Activated T-cell treated with anti-CD3 and anti-CD28 coated beads, Interleukin-2, amount 50 U/mL, for 72 hours (primary cell): ENCODE measurements at places on chromosomes 6 and 20. TPM values are rescaled to one million over a fixed set of nuclear protein-coding genes. Genes with fewer than 3 reads are reported as not detected.
A peak's percentile ranks its signal among the peaks of the same experiment; 100 is the strongest.

The MYT1 gene
- total RNA-seq, result 0.12 TPM

DNA sequence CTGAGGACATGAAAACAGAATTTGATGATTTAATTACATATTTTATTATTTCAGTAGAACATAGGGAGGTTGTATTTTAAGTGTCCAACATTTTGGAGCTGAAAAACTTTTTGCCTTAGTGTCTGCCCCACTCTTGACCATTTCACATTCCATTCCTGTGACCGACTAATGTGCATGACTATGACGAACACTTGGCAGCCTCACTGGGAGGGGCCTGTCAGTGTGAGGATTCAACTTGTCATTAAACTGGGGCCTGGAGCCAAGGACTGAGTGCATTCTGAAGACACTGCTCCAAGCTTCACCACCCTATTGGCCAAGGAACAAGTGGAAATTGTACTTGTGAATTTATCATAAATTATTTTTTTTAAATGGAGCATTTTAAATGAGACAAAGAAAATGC, 661.3 kb downstream of the BCKDHB start:
- no peaks in the 10 kb centered on the region for H3K27me3 ChIP-seq
- no peak overlapping the region for H3K27ac ChIP-seq
- H3K36me3 ChIP-seq, result no peaks in the 10 kb centered on the region
- no peak overlapping the region for H3K4me3 ChIP-seq
- H3K4me1 ChIP-seq, result no peaks in the 10 kb centered on the region

- no peaks in the 10 kb centered on the region for H3K36me3 ChIP-seq
- no peak overlapping the region for H3K27ac ChIP-seq
- no peak overlapping the region for H3K4me3 ChIP-seq
- H3K27me3 ChIP-seq, result peaks cover 18% of the 10 kb centered on the region
- no peak for DNase-seq
These were observed 119.4 kb upstream of the AGPAT4 start for GRCh38 chr6:161393292-161393691.

- DNase-seq, result no peak
- no peaks in the 10 kb centered on the region for H3K4me1 ChIP-seq
- no peaks in the 10 kb centered on the region for H3K27me3 ChIP-seq
- H3K36me3 ChIP-seq, result no peaks in the 10 kb centered on the region
These were observed 187.3 kb upstream of the JAG1 start for GRCh38 chr20:10861090-10861489.

- H3K4me3 ChIP-seq, result no peak overlapping the region
- no peak overlapping the region for H3K27ac ChIP-seq
- no peak for DNase-seq
- H3K4me1 ChIP-seq, result no peaks in the 10 kb centered on the region
- no peaks in the 10 kb centered on the region for H3K36me3 ChIP-seq
These were observed 705.3 kb upstream of the FLRT3 start for GRCh38 chr20:15042723-15043122.

DNA sequence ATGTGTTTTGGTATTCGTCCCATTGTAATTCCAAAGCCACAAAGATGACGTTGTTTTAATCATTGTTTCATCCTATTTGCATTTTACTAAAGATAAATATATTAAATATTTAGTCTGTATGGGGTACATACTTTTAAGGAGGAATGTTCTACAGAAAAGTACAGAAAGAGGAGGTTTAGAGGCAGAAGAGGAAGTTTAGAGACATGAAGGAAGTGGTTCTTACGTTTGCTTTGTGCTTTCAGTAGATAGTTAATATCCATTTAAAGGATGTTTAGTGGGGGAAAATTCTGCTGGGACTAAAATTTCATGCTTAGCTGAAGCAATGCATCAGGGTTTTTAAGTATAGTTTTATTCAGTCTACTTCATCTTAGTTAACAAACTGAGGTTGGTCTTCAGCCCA, 116.6 kb downstream of the CRYBG1 start:
- DNase-seq, result no peak
- no peak overlapping the region for H3K27ac ChIP-seq
- H3K4me1 ChIP-seq, result peaks cover 8% of the 10 kb centered on the region
- H3K27me3 ChIP-seq, result no peaks in the 10 kb centered on the region
- H3K4me3 ChIP-seq, result no peak overlapping the region
- H3K36me3 ChIP-seq, result no peaks in the 10 kb centered on the region

The MMP24 gene
- total RNA-seq, result not detected

DNA sequence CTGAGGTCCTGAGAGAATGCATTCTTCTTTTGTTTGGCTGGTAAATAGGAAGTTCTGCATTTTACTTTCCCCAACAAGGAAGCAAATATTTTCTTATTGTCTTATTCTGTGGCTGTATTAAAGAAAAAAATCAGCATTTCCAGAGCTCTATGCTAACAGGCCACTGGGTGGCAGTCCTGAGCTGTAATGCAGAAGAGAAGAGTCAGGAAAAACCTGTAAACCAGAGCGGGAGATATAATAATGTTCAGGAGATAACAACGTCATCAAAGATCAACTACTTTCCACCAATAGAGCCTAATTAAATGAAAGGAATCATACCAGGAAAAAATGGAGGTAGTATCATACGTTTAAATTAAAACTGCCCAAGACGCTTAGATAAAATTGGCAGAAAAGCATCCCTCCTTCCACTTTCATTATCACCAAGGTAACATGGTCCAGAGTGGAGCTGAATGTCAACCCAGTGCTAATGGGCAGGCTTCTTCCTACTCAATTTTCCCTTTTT, 55.6 kb upstream of the CARMIL1 start:
- H3K4me1 ChIP-seq, result peaks cover 13% of the 10 kb centered on the region
- peak overlapping the region; percentile 6 for H3K27ac ChIP-seq
- DNase-seq, result peak; percentile 65
- no peaks in the 10 kb centered on the region for H3K36me3 ChIP-seq

DNA sequence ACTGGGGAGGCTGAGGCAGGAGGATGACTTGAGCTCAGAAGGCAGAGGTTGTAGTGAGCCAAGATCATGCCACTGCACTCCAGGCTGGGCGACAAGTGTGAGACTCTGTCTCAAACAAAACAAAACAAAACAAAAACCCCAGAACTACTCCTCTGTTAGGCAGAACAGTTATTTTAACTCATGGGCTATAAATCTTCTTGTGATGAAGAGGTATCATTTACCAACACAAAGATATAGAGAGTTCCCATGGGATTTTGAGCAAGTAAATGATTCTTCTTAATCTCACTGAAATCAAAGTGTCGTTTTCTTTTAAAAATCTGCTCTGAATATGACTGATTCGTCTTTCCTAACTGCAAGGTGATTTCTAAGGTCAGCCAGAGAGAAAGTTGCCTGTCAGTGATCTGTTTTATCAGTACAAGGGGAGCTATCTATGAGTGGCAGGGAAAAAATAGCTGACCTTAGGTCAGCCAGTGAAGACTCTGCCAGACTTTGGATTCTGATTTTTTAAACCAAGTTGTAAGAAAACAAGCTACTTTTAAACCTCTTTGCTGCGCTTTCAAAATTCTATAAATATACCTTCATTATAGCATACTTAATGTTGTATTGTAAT, 3.8 kb upstream of the DSP start:
- no peak for DNase-seq
- H3K36me3 ChIP-seq, result peaks cover 5% of the 10 kb centered on the region
- H3K27ac ChIP-seq, result no peak overlapping the region
- peaks cover 46% of the 10 kb centered on the region for H3K27me3 ChIP-seq
- H3K4me3 ChIP-seq, result no peak overlapping the region
- peaks cover 7% of the 10 kb centered on the region for H3K4me1 ChIP-seq

- DNase-seq, result no peak
- H3K27ac ChIP-seq, result no peak overlapping the region
- peaks cover 5% of the 10 kb centered on the region for H3K36me3 ChIP-seq
- H3K4me3 ChIP-seq, result no peak overlapping the region
- H3K4me1 ChIP-seq, result peaks cover 2% of the 10 kb centered on the region
- H3K27me3 ChIP-seq, result no peaks in the 10 kb centered on the region
These were observed 24.9 kb upstream of the PHACTR2 start for GRCh38 chr6:143652841-143653331.

DNA sequence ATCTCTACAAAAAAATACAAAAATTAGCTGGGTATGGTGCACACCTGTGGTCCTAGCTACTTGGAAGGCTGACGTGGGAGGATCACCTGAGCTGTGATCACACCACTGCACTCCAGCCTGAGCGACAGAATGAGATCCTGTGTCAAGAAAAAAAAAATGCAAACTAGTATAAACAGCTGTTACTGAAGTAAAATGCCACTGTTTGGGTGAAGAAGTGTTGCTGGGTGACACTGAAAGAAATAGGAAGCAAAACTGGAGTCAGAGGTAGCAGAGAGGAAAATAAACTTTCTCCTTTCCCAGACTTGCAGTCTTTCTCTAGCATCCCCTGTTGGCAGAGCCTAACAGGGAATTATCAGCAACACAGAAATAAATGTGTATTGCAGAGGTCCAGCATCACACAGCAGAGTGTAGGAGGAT, 241.2 kb upstream of the PREP start:
- no peak for DNase-seq
- H3K27ac ChIP-seq, result peak overlapping the region; percentile 13
- H3K4me1 ChIP-seq, result peaks cover 61% of the 10 kb centered on the region

The IL17A gene
- 0.22 TPM for total RNA-seq

DNA sequence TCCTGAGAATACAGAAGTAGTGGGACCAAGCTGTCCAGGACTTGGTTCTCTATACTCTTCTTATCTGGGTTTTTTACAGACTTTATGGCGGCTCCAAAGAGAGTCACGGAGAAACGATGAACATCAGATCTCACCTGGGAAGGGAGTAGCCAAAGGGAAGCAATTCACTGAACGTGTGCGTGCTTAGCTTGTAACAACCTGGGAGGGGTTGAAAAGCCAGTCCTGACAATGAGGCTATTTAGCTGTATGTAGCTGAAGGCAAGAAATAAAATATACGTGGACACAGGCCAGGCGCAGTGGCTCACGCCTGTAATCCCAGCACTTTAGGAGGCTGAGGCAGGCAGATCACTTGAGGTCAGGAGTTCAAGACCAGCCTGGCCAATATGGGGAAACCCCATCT, 18.2 kb upstream of the RBL1 start:
- H3K4me1 ChIP-seq, result no peaks in the 10 kb centered on the region
- DNase-seq, result no peak
- H3K27me3 ChIP-seq, result no peaks in the 10 kb centered on the region
- no peak overlapping the region for H3K4me3 ChIP-seq
- no peak overlapping the region for H3K27ac ChIP-seq
- H3K36me3 ChIP-seq, result no peaks in the 10 kb centered on the region

- no peaks in the 10 kb centered on the region for H3K36me3 ChIP-seq
- H3K4me3 ChIP-seq, result no peak overlapping the region
- H3K27ac ChIP-seq, result no peak overlapping the region
- H3K4me1 ChIP-seq, result peaks cover 9% of the 10 kb centered on the region
These were observed 29.2 kb downstream of the MBOAT1 start for GRCh38 chr6:20182926-20183521.

DNA sequence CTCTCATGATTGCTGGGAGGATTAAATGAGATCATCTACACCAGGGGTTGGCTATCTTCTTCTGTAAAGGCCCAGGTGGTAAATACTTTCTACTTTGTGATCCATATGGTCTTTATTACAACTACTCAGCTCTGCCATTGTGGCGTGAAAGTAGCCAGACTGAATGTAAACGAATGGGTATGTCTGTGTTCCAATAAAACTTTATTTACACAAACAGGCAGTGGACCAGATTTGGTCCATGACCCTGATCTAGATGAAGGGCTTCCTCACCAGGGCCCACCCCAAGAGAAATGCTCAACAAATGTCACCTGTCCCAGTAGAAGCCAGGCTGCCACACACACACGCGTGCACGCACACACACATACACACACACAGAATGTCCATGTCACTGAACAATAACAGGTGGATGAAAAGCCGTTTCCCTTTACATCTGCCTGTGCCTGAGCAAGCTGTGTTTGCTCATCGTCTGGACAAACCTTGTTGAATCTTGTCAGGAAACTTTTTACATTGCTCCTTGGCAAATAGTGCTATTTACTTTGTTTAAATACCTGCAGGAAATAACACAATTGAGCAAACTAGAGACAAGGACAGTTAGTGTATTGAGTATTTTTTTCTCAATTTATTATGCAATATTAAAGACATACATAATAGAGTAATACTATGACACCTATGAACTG, 114.3 kb downstream of the EYA2 start:
- H3K27me3 ChIP-seq, result peaks cover 27% of the 10 kb centered on the region
- H3K4me3 ChIP-seq, result no peak overlapping the region
- no peak overlapping the region for H3K27ac ChIP-seq
- H3K4me1 ChIP-seq, result no peaks in the 10 kb centered on the region
- no peak for DNase-seq
- no peaks in the 10 kb centered on the region for H3K36me3 ChIP-seq

DNA sequence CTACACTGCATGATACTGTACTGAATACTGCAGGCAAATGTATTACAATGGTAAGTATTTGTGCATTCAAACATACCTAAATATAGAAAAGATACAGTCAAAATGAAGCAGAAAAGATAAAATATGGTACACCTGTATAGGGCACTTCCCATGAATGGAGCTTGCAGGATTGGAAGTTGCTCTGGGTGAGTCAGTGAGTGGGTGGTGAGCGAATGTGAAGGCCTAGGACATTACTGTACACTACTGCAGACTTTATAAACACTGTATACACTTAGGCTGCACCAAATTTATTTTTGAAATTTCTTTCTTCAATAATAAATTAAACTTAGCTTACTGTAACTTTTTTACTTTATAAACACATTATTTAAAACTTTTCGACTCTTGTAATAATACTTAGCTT, 213.1 kb downstream of the ATXN1 start:
- peaks cover 5% of the 10 kb centered on the region for H3K36me3 ChIP-seq
- no peak for DNase-seq
- H3K4me3 ChIP-seq, result no peak overlapping the region

The VGLL2 gene
- not detected for total RNA-seq

The CNKSR3 gene
- total RNA-seq, result 0.12 TPM

DNA sequence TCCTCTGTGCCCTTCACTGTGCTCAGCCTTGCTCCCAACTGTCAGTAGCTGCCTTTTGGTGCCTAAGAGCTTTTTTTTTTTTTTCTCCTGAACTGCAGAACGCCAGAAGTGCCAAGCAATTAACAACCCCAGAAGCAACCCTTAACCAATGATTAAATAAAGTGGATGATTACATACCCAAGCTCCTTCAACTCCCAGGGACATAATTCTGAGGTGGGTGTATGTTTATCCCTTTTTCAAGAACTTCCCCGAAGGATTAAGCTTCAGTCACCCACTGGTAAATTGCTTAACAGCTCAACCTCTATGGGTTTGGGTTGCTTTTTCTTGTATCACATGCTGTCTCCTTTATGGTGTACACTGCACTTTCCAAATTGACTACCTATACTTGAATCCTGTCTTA, 41.1 kb downstream of the KLHL31 start:
- H3K36me3 ChIP-seq, result no peaks in the 10 kb centered on the region
- DNase-seq, result no peak
- H3K4me1 ChIP-seq, result no peaks in the 10 kb centered on the region
- H3K4me3 ChIP-seq, result no peak overlapping the region

- H3K27ac ChIP-seq, result peak overlapping the region; percentile 74
- H3K27me3 ChIP-seq, result no peaks in the 10 kb centered on the region
- H3K36me3 ChIP-seq, result peaks cover 6% of the 10 kb centered on the region
- H3K4me3 ChIP-seq, result peak overlapping the region; percentile 69
- H3K4me1 ChIP-seq, result peaks cover 73% of the 10 kb centered on the region
These were observed 28.3 kb downstream of the PPP1R16B start for GRCh38 chr20:38833857-38834164.

- no peaks in the 10 kb centered on the region for H3K36me3 ChIP-seq
- no peak for DNase-seq
- no peaks in the 10 kb centered on the region for H3K27me3 ChIP-seq
- no peak overlapping the region for H3K4me3 ChIP-seq
- no peaks in the 10 kb centered on the region for H3K4me1 ChIP-seq
These were observed 376.6 kb downstream of the DHX35 start for GRCh38 chr20:39338469-39339376.
